CD4-positive, CD25-positive, alpha-beta regulatory T cell (primary cell): ENCODE measurements at places on chromosomes 4 and X. TPM values are rescaled to one million over a fixed set of nuclear protein-coding genes. Genes with fewer than 3 reads are reported as not detected.

Gene ACOX3
- 13.2 TPM for total RNA-seq

Gene SPANXN3
- not detected for total RNA-seq

Gene UGT2B11
- total RNA-seq: not detected

Gene SLC25A43
- 2.6 TPM for total RNA-seq

Gene FAM53A
- 1.8 TPM for total RNA-seq

Gene POU3F4
- total RNA-seq: not detected

Gene LGI2
- not detected for total RNA-seq

Gene CLDN22
- not detected for total RNA-seq

Gene IL1RAPL1
- total RNA-seq: not detected

Gene RAI2
- 0.15 TPM for total RNA-seq

GRCh38 chrX:110046001-110046400 is 43.1 kb downstream of the TMEM164 start:
- no peak for DNase-seq

- no peak for DNase-seq
Measured at GRCh38 chr4:7632341-7632740, 197.6 kb upstream of the PSAPL1 start.

DNA sequence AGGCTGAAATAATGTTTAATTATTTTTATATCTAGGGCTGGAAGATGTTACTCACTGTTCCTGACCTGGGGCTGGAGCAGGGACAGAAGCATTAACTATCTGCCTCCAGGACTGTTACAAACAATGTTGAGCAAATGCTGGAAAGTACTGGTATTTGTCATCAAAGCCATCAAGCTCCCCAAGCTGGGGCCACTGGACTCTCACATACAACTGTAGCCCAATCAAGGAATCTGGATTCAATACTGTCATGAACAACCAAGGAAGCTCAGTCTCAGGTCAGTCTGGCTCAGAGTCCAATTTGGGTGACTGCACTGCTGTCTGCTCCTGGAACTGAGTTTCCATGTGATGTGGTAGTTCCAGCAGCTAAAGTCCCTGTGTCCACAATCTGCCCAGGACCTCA is 50.4 kb downstream of the APOO start:
- no peak for DNase-seq

DNA sequence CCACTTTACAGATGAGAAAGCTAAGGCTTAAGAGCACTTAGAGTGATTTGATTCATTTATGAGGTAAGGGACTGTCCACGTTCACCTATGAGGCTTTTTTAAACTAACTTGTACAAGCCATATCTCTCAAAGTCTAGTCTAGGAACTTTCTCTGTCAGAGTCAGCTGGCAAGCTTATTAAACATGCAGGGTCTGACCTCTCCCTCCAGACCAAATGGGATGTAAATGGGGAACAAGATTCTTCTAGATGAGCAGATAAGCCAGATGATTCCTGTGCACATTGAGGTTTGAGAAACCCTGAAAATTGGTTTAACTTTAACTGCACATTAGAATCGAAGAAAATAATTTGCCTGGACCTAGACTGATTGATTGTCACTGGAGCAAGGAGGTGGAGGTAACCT is 160.0 kb upstream of the SPRY1 start:
- DNase-seq: no peak

DNA sequence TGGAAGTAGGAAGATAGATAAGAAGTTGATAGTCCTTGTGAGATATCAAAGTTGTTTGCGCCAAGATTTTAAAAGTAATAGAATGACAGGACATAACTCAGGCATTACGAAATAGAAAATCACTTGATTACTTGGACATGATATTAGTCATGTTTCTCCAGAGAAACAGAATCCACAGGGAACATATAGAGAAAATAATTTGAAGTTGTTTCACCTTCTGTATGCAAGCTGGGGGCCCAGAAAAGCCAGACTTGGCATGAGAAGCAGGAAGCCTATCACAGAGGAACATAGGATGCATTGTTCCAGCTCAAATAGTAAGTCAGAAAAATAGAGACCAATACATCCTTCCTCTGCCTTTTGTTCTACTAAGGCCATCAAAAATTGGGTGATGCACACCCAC is 715.9 kb downstream of the TECRL start:
- DNase-seq: no peak

DNA sequence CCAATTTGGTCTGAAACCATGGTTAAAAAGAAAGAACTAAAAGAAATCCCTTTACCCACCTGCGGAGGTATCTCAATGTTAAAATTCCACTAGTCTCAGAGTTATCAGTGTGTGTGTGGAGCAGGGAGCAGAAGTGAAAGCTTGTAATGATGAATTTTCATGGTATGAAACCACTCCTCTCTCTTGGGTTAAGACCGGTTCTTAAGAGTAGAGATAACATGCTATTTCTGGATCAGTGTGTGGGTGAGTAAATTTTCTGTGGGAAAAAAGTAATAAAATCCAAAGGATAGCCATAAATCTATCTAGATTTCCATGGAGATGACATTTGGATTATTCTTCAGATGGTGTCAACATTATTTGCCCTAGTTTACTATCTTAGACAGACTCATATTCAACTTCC is 3.2 kb downstream of the FGF13 start:
- no peak for DNase-seq

GRCh38 chr4:162699629-162700028 is 467.1 kb downstream of the NAF1 start:
- no peak for DNase-seq

- DNase-seq: no peak
Measured at GRCh38 chr4:3483471-3483921, 20.4 kb downstream of the DOK7 start.

GRCh38 chr4:7766661-7767345 is 172.9 kb downstream of the AFAP1 start:
- DNase-seq: no peak

DNA sequence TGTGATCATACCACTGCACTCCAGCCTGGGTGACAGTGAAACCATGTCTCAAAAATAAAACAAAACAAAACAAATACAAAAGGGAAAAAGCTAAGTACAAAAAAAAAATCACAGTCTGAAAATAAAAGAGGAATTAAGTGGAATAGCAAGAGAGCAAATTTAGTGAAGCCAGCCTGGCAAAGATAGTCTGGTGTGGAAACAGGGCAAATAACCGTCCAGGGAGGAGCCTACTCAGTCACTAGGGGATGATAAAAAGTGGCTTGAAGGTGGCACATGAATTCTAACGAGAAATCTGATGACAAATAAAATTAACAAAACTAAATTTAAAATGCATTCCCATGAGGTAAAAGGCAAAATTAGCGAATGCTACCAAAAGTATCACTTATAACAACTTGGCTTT is 8.2 kb downstream of the PDGFC start:
- DNase-seq: no peak

DNA sequence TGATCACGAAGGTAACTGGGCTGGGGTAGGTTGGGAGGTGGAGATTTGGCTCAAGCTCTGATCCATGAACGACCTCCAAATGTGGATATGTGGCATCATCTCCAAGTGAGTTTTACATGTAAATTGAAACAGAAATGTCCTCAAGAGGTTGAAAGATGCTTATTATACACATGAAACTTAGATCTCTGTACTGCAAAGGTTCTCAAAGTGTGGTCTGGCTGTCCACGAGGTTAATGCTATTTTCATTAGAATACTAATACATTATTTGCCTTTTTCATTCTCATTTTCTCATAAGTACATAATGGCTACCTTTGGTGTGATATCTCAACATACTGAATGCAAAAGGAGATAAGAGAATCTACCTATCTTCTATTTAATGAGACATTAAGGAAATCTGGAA is 198.2 kb downstream of the RASL11B start:
- DNase-seq: no peak

DNA sequence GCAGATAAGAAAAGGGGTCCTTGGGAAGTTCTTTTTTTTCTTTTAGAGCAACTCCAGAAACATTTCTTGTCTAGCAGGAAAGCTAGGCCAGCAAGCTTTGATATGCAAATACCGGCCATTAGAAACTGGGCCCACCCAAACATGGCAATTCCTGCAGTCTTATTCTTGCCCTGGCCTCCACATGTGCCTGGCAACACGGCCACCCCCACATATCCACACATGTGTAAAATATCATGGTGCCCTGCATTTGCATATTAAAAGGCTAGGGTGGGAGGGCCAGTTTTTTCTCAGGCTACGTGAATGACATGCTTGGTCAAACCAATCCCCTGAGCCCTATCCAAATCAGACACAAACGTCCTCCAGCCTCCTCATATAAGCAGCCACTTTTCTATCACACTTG is 171.7 kb upstream of the ZCCHC13 start:
- DNase-seq: no peak

DNA sequence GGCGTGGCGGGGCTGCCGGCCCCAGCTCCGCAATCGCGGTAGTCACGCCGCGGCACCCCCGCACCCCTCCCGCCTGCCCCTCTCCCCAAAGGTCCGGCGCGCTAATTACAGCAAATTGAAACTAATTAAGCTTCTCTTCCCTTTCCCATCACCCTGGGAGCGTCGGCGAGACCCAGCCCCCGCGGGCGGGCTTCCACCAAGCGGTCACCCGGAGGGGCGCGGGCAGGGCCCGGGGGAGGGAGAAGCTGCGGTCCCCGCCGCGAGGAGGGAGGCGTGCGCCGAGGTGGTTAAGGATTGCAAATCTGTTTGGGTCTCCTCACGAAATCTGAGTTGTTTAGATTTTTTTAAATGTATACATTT is 13.1 kb downstream of the ARX start:
- no peak for DNase-seq

DNA sequence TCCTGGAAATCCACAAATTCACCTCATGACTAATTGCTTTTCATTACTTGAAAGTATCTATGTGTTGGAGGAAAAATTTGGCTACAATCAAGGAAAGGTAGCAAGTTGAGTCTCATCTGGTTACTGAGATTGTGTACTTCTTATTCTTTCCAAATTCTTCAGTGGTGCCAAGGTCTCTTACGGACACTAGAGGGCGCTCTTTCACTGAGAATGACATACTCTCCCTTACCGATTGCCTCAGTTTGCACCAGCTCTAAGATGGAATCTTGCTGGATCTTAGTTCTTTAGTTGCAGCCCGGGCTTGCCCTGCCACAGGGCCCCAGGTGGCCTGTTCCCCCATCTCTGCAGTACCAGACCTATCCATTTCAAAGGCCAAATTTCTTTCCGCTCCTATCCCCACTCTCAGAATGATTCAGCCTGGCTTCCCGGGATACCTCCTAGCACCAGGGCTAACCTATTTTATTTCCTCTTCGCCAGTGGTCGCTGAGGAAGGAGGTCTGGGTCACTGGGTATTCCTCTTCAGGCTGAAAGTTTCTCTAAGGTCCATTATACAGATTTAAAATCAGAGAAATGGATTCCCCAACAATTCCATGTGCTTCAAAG is 24.6 kb upstream of the GPR50 start:
- DNase-seq: peak; percentile 12

DNA sequence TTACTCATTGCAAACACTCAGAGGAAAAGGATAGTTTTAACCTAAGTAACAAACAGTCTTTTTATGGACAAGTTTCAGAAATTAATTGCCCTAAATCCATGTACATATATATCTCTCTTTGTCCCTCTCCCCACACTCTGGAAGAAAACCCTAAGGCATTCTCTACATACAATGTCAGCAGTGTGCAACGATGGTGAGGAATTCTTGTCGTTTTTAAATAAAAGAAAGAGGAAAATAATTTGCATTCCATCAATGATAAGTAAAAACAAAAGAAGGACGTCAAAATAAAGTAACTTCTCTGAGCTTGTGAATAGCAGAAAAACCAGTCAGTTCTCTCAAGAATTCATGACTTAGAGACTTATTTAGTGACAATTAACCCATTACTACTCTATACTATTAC is 550.5 kb upstream of the DIPK2B start:
- DNase-seq: no peak

- no peak for DNase-seq
Measured at GRCh38 chr4:147220833-147221232, 260.1 kb upstream of the EDNRA start.

DNA sequence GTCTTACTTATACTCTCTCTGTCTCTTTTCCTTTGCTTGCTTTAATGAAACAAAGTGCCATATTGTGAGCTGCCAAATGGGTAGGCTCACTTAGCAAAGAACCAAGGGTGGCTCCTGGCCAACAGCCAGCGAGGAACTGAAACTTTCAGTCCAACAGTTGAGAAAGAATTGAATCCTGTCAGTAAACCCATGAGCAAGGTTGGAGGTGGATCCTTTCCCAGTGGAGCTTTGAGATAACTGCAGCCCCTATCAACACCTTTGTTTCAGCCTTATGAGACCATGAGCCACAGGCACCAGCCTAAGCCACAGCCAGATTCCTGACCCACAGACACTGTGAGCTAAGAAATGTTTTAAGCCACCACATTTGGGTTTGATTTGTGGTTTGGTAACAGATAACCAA is 362.2 kb downstream of the PDGFC start:
- no peak for DNase-seq

DNA sequence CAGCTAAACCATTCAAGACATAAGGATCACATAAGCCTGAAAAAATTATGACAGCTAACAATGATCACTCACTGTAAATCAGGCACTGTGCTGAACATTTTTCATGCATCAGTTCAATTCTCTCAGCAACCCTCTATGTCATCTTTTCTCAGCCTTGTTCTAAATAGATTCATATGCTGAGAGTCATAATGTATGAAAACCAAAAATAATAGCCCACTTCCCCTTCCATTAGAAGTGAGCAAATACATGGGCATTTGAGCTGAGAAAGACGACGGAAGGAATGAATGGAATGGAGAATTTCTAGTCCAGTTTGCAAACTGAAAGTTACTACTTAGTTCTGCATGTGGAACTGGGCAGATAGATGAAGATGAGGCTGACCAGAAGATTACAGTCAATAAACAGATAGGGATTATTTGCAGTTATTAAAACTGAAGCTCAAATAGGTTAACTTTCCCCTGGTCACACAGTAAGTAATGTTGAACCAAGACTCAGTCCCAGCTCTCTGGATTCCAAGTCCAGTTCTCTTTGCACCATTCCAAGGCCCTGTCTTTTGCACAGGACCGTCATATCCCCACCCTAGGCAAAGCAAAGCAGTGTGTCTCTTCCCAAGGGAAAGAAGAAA is 1.6 kb upstream of the SH3RF1 start:
- no peak for DNase-seq

DNA sequence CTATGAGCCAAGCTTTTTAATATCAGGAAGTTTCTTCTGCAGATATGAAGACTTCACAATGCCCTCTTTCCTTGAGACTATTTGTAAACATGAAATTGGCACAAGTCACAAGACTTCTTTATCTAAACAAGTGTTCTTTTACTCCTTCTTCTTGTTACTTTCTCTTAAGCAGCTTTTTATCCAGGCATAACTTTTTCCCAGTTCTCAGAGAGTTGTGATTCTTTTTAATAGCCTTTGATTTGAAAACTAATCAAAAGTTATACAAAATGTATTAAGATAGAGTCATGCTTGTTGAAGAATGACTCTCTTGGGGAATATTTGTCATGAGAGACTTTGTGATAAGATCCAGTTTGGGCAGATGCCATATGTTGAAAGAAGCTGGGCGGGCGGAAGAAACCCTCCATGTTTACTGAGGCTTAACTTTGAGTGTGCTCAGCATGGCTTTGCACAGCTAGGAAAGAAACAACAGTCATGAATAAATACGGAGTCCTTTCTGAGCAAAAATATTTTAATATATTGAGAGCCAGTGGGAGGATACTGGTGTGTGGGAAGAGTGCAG is 39.3 kb downstream of the SYTL5 start:
- no peak for DNase-seq
